ENCODE measurements at places on chromosomes 1 and 21.
A peak's percentile ranks its signal among the peaks of the same experiment; 100 is the strongest.

- no peak for DNase-seq
Measured at GRCh38 chr1:2589431-2590232, 3.1 kb downstream of the PRXL2B start.

DNA sequence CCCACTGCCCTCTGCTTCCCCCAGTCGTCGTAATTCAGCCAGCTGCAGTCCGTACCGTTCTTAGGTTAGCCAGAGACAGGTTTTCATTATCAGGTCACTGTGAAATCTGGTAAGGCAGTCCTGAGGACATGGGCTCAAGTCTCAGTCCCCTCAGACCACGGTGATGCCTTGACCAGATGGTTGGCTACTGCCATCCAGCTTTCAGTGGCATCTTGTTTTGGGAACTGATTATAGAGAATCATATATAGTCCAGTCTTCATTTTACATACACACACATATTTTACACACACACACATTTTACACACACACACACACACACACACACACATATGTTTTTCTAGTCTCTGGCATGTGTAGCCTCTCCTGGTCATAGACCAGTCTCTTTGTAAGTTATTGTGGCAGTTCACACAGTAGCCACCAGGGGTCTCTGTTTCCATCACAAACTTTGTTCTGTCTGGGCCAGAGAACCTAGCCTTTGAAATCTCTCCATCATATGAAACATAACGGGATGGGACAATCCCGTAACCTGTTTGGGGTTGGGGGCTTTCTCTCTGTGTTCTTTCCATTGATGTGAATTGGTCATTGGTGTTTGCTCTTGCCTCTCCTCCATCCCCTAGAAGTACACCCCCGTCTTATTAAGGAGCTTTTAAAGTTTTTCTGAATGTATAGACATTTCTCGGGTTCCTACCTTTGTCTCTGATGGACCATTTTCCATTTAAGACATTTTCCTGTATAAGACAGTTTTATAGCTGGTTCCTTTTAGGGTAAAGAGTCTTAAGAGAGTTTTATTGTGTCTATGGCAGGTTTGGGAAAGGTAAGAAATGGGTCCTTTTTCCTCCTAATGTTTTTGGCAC is 8.4 kb upstream of the IKBKE start:
- DNase-seq = peak; percentile 66

DNA sequence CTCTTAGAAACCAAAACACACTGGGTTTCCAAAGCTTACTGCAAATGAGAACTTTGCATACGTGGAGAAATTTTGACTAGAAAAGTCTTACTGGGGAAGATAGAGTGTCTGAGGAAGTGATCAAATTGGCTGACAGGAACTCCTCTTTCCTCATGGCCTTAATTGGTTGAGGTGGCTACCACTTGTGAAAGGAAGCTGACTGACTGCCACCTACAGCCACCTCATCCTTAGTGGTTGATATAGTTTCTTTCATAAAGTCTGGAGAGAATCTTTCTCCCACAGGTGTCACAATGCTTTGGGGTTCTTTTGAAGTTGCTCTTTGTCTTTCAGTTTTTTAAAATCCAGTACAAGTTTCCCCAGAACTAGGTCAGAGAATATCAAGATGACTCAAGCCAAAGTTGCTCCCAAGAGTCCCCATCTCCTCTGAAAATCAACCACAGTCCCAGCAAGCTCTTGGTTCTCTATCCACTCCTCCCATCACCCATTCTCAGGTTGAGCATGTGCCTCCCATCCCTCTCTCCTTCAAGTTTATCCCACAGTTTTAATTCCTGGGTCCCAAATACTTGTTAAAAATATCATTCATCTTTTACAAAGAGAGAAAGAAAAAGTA is 43.3 kb downstream of the GPR88 start:
- no peak for DNase-seq

GRCh38 chr1:37795340-37796125 is 1.9 kb downstream of the MANEAL start:
- DNase-seq = peak; percentile 21

- no peak for DNase-seq
Measured at GRCh38 chr1:175462301-175463017, 269.9 kb upstream of the KIAA0040 start.

- DNase-seq = no peak
Measured at GRCh38 chr1:212205843-212206242, 79.4 kb upstream of the PPP2R5A start.

DNA sequence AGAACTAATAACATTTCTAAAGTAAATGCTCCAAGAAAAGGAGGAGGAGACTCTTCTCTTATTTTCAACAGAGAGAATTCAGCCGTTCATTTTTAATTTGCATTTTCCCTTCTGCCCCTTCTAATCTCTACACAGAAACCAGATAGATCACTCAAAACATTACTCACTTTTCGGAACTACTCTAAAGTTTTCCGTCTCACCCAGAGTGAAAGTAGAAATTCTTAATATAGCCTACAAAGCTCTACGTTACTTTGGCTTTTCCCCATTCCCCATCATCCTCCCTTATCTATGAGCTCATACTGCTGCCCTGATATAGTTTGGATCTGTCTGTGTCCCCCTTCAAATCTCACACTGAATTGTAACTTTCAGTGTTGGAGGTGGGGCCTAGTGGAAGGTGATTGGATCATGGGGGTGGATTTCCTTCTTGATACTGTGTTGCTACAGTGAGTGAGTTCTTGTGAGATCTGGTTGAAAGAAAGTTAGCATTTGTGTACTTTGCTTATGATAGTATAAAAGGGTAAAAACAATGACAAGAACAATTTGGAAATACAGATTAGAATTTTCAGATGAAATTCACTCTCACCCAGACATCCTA is 188.2 kb downstream of the AMY1C start:
- no peak for DNase-seq

DNA sequence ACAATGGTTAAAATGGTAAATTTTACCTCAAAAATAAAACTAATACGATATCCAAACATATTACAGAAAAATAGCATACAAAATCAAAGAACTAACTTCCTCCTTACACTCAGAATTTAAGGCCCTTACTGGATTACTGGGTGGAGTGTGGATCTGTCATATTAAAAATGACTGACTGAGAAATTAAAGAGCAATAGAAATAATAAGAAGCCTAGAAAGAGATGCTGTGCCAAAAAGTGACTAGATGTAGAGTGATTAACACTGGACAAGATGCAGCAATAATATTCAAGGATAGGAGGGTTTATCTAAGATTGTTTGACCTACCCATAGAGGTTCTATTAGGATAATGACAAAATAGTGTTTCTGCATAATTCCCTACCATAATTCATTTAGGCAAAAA is 424.3 kb downstream of the SETD4 start:
- DNase-seq = no peak

- no peak for DNase-seq
Measured at GRCh38 chr21:37829447-37829846, 86.8 kb downstream of the KCNJ6 start.

- no peak for DNase-seq
Measured at GRCh38 chr1:181100015-181100905, 11.8 kb downstream of the IER5 start.

GRCh38 chr1:170853302-170853701 is 82.0 kb upstream of the MROH9 start:
- DNase-seq = no peak

DNA sequence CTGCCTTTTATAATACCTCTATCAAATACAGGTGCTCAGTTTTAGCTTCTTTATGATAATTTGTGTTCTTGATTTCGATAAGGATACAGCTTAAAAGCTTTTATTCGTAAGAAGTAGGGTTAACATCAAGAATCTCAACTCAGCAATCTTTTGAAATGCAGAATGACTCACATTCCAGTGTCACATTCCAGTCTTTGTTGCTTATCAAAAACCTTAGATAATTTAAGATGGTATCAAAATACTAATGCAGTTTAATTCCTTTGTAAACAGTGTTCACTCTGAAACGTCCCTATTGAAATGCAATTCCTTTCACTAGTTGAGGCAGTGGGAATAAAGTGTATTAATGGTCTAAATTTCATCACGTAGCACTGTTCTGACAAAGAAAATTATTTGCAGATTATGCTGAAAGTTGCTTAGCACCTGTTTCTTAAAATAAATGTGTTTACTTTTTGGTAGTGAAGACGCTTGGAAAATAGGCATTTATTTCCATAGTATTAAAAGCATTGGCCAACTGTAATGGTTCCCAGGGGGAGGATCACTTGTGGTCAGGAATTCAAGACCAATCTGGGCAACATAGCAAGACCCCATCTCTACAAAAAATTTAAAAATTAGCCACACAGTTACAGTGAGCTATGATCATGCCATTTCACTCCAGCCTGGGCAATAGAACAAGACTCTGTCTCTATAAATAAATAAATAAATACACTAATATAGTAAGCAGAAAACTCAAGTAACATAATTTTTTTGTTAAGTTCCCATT is 10.1 kb upstream of the CNN3 start:
- DNase-seq = no peak

- DNase-seq = no peak
Measured at GRCh38 chr21:31896019-31896418, 23.2 kb downstream of the HUNK start.

DNA sequence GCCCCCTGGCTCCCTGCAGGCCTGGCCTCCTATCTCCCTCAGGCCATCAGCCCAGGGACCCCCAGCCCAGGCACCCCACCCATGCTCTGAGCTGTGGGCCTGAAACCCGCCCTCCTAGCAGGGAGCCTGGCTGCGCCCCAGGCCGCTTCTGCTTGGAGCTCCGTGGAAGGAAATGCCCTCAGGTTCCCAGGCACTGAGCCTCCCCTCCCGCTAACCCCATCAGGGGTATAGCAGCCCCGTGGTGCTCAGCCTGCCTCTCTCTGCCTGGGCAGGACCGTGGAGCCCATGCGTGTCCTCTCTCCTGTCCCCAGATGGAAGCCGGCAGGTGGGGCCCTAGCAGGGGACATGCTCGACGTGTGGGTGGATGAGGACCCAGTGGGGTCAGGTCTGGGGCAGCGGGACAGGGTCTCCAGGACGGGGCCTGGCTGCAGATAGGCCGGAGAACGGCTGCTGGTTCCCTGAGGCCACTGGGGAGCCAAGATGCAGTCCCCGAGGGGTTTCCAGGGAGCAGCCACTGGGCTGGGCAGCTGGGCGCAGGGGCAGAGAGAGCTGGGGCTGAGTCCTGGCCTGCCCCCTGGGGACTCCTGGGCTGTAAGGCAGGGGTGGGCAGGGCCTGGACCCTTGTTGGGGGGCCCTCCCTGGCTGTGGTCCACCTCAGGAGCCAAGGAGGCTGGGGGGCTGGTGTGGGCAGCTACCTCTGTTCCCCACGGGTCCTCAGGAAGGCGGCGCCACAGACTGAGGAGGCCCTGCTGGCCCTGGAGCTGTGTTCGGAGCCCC is 75.5 kb downstream of the MORN1 start:
- DNase-seq = no peak

- DNase-seq = no peak
Measured at GRCh38 chr1:183991756-183992155, 45.8 kb downstream of the COLGALT2 start.

DNA sequence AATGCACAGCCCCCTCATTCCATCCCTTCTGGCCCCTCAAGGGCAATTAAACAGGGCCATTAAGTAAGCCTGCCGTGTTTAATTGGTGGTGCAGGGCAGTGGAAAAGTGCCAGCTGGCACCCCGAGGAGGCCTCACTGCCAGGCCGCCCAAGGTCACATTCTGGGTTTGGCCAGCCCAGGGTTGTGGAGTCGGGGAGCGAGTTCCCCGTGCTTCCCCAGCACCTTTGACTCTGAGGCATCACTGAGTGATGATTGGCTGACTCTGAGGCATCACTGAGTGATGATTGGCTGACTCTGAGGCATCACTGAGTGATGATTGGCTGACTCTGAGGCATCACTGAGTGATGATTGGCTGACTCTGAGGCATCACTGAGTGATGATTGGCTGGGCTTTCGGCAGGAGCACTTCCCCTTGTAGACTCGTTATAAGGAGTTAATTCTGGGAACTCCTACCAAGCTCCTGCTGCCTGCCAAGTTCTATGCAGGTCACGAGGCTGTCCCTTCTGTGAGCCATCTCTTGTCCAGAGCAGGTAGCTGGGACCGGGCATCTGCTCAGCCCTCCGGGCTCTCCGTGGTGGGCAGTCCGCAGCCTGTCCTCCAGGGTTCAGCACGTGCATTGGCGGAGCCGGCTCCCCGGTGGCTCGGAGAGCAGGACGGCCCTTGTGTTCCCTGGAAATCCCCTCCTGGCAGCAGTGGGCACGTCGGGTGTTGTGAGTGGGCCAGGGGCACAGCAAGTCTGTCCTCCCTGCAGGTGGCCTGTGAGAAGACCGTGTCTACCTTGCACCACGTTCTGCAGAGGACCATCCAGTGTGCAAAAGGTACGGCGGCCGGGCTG is 20.9 kb downstream of the CSTB start:
- no peak for DNase-seq

DNA sequence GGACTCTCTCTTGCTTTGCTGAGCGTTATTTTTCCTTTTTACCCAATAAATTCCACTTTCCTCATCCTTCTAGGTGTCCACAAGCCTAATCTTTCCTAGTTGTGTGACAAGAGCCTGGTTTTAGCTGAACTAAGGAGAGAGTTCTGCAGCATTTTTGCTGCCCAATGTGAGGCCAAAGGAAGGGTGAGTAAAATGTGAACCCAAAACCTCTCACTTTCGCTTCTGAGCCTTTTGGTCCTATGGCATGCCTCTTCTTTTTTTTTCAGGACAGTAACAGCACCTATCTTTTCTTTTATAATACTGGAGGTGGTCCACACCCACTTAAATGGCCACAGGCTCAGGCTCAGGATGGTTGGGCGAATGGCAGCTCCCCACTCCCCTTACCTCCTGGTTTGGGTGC is 111.1 kb downstream of the COP1 start:
- no peak for DNase-seq

DNA sequence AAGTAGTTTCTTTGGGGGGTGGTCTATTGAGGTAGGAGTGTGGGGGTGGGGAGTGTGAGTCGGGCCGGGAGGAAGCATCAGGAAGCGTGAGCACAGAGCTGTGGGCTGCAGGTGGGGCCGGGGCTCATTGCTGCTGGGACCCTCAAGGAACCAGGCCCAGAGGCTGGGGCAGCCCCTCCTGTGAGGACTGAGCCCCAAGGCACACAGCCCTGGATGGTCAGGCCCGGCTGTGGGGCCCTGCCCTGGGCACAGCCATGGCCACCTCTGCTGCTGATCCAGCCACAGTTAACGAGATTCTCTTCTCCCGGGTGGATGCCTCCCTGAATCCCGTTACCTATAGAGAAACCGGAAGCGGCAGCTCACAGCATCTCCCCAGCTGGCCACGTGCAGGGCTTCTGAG is 22.9 kb upstream of the SUMO3 start:
- no peak for DNase-seq

GRCh38 chr1:243499248-243499647 is 243.4 kb downstream of the SDCCAG8 start:
- DNase-seq = no peak

GRCh38 chr1:224141693-224142092 is 27.8 kb downstream of the FBXO28 start:
- no peak for DNase-seq

GRCh38 chr1:184062640-184063286 is 11.2 kb downstream of the TSEN15 start:
- no peak for DNase-seq

GRCh38 chr1:180257486-180257885 is 27.4 kb downstream of the LHX4 start:
- no peak for DNase-seq

DNA sequence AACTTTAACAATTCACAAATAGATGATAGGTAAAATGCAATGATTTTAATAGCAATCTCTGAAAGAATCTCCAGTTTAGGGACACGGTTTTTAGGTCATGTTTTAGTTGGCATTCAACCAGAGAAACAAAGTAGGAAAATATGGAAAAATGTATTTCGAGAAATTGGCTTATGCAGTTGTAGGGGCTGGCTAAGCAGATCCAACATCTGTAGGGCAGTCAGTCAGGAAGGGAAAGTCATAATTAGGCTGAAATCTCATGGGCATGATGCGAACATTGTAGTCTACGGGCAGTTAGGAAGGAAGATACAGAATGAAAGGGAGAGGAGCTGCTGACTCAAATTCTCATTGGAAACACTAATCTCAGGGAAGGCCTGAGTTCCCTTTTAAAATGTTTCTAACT is 1276.0 kb upstream of the ADGRL4 start:
- no peak for DNase-seq

Measured in activated T-cell treated with anti-CD3 and anti-CD28 coated beads for 1 hour (primary cell).